NCI-H2081 treated with DMSO at 0.1 percent for 48 hours (cell line): ENCODE measurements at places on chromosomes 6 and 20.

DNA sequence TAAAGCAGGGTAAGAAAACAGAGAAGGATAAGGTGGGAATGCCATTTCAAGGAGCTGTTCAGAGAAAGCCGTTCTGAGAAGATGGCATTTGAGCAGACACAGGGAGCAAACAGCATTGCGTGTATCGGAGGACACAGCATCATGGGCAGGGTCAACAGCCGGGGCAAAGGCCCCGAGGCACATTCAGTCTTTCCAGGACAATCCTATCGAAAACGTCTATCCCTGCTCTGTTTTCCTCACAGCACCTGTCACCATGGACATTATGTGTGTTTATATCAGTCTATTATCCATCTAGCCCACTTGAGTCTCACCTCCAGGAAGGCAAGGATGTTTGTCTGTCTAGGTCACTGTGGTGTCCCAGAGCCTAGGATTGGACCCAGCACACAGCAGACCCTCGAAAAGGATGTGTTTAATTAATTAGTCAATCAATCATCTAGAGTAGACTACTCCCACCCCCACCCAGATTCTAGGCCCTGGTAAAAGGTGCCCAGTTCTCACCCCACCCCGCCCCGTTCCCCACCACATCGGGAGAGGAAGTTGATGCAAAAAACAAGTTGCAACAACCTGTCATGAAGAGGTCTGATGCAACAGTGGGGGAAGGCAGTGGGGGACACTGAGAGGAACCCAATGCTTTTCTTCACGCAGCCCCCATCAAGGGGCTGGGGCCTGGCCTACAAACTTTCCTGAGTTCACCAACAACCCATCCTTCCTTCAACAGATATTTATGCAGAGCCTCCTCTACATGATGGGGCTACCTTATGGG is 66.6 kb downstream of the PREX1 start:
- no peak for DNase-seq

- DNase-seq: no peak
These were observed 347.7 kb downstream of the BCKDHB start for GRCh38 chr6:80454197-80454596.

DNA sequence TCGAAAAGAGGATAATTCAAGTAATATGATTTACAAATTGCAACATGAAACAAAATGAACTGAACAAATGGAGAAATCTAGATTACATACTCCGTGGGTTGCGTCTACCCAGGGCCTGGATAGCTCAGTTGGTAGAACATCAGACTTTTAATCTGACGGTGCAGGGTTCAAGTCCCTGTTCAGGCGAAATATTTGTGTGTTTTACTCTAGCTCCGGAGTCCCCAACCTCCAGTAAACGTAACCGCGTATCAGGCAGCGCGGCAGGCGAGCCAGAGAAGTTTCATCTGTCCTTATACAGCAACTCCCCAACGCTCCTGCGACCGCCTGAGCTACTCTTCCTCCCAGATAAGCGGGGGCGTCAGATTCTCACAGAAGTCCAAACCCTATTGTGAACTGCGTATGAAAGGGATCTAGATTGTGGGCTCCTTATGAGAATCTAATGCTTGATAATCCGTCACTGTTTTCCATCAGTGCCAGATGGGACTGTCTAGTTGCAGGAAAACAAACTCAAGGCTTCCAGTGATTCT is 176.1 kb downstream of the TRIM27 start:
- DNase-seq: no peak

- no peak for DNase-seq
These were observed 434 bp downstream of the ZKSCAN4 start for GRCh38 chr6:28251661-28252008.

- DNase-seq: no peak
These were observed 7.7 kb downstream of the SS18L1 start for GRCh38 chr20:62151225-62151624.

DNA sequence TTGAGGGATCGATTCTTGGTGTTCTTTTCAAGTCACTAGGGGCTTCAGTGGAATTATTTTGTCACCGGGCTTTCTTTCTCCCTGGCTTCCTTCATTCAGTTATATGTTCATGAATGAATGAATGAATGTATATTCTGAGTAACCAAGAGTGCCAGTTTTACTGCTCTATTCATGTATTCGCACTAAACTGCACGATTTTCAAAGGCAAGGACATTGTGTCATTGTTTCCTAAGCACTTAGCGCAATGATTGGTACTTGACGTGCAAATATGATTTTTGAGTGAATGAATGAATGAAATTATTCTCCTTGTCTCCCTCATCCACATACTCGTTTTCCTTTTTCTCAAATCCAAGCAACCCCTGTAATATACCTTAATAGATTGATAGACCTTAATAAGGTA is 822 bp downstream of the AFG1L start:
- no peak for DNase-seq

DNA sequence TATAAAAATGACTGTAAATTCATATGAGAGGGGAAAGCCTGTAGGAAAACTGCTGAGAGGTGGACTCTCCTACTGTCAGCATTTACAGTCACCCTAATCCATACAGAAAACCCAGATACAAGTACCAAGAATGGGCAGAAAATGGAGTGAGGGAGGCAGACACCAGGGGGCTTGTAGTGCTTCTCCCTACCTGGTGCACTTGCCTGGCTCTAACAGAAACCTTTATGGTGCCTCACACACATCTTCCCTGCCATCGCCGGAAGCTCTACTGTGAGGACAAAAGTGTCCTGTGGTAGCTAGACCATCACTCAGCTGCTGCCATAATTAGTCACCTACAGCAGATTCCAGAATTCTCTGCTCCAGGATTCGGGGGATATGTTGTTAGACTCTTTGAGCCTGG is 441.3 kb downstream of the TFAP2B start:
- no peak for DNase-seq

DNA sequence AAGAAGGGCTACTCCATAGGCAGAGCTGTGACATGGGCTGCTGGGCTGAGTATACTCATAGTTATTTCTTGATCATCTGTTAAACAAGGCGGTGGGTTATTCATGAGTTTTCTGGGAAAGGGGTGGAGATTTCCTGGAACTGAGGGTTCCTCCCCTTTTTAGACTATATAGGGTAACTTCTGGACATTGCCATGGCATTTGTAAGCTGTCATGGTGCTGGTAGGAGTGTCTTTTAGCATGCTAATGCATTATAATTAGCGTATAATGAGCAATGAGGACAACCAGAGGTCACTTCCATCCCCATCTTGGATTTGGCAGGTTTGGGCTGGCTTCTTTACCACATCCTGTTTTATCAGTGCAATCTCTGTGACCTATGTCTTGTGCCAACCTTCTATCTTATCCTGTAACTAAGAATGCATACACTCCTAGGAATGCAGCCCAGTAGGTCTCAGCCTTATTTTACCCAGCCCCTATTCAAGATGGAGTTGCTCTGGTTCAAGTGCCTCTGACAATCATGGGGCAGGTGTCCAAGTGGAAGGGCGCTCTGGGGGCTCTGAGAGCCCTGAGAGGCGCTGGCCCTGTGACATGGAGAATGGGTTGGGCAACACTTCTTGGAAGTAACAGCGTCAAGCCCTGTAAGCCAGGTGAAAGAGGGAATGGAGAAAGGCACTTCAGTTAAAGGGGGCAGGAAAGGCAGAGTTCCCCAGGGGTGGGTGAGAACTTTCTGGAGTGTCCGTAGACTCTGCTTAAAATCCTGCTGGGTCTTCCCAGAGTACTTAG is 354.2 kb upstream of the SULF2 start:
- no peak for DNase-seq

DNA sequence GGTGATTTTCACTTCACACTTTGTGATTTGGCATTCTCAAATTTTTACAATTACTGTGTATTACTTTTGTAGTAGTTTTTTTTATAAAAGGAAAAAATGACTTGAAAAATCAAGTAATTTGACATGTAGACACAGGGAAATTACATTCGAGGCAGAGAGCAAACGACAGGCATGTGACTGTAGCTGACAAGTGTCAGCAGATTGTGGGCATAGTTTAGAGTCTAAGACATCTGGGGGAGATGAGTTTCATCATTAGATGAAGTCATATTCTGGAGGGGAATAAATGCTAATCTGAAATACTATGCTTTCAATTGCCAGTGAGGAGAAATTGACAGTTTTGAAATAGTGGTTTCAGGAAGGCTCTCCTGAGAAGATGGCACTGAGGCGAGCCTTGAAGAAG is 126.0 kb downstream of the MTHFD1L start:
- no peak for DNase-seq
